ENCODE measurements at places on chromosomes 3 and 15.
A peak's percentile ranks its signal among the peaks of the same experiment; 100 is the strongest.

DNA sequence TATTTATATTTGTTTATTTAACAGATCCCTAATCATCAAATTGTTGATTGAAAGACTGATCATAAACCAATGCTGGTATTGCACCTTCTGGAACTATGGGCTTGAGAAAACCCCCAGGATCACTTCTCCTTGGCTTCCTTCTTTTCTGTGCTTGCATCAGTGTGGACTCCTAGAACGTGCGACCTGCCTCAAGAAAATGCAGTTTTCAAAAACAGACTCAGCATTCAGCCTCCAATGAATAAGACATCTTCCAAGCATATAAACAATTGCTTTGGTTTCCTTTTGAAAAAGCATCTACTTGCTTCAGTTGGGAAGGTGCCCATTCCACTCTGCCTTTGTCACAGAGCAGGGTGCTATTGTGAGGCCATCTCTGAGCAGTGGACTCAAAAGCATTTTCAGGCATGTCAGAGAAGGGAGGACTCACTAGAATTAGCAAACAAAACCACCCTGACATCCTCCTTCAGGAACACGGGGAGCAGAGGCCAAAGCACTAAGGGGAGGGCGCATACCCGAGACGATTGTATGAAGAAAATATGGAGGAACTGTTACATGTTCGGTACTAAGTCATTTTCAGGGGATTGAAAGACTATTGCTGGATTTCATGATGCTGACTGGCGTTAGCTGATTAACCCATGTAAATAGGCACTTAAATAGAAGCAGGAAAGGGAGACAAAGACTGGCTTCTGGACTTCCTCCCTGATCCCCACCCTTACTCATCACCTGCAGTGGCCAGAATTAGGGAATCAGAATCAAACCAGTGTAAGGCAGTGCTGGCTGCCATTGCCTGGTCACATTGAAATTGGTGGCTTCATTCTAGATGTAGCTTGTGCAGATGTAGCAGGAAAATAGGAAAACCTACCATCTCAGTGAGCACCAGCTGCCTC is 14.7 kb downstream of the THBS1 start:
- DNase-seq: no peak

GRCh38 chr3:47418167-47419082 is 37.6 kb downstream of the PTPN23 start:
- no peak for DNase-seq

DNA sequence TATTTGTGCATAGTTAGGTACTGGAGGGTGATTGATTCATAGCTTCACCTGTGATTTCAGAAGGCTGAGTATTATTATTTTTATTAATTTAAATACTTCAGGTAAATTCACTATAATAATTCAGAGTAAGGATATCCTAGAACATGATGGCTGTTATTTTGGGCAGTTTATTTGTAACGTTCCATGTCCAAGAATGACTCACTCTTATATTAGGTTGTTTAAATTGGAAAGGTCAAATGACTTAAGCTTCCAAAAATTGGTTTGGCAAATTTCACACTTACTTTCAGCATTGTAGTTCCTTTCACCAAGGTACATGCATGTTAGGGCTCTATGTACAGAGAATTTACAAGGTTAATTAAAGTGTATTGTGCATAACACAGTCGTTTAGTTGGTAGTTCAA is 120.2 kb downstream of the EPHA3 start:
- DNase-seq: no peak

DNA sequence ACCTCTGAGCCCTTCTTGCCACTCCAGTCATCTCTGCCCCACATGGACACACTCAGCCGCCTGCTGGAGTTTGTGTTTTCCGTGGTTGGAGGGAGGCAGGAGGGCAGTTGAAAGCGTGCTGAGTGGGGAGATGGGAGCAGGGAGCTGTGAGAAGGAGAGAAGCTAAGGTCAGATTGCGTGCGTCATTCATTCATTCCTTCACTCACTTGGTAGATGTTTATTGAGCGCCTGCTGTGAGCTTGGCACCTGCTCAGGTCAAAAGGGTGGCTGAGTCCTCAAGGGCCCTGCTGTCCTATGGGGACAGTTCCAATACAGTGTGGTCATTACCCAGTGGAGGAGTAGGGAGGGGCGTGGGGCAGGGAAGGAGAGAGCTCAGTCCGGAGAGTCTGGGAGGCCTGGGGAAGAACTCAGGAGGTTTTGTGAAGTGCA is 23.5 kb downstream of the LIMD1 start:
- no peak for DNase-seq

GRCh38 chr15:63093486-63094205 is 28.0 kb upstream of the LACTB start:
- no peak for DNase-seq

DNA sequence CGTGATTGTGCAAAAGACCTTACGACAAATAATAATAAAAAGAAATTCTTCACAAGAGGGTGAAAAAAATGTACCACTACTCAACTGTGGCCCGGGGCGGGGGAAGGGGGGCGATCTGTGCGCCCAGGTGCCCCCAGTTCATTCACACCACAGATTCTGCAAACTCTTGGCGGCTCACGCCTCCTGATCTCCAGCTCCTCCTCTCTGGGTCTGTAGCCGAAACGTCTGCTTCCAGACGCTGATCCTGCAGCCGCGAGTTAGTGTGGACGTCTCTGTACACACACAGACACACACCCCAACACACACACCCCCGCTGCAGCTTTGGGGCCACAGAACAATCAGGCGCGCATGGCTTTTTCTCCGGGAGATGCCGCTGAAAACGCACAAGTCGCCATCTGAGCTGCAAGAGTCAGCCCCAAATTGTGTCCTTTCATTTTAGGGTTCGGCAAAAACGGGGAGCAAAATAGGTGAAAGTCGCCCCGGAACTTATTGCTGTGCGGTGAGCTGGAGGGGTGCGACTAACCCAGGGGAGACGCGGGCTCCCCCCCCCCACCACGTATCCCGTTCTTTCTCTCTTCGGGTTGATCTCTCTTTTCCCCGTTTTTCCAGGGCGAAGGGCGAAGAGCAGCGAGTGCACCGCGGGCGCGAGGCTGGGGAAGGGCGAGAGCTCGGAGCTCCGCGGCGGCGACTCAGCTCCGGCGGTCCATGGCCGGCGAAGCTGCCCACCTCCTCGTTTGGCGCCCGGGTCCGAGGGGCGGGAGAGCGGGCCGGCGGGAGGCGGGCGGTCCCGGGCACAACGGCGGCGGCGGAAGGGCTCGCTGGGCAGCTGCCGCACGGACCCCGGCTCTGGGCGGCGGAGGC is 505 bp upstream of the WNT5A start:
- no peak for DNase-seq

GRCh38 chr15:100438570-100438969 is 90.2 kb downstream of the CERS3 start:
- DNase-seq: peak; percentile 67
